ENCODE measurements at places on chromosomes 6 and 20.
A peak's percentile ranks its signal among the peaks of the same experiment; 100 is the strongest.

GRCh38 chr6:37559050-37559449 lies 59.4 kb upstream of the CCDC167 start:
- DNase-seq: no peak

DNA sequence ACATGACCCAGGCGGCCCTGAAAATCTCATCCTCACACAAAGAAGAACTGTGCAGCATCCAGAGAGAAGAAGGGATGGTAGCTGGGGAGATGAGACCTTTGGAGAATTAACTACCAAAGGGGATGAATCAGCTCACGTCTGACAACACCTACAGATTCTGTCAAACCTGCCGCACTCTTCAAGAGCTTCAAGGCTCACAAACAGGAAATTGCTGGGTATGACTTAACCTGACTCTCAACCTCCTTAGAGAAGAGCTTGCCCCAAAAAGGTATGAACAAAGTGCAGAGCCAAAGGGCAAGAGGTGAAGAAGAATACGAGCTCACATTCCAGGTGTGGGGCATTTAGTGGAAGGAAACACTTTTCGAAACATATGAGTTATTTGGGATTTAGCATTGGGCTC lies 139.8 kb downstream of the BACH2 start:
- no peak for DNase-seq

DNA sequence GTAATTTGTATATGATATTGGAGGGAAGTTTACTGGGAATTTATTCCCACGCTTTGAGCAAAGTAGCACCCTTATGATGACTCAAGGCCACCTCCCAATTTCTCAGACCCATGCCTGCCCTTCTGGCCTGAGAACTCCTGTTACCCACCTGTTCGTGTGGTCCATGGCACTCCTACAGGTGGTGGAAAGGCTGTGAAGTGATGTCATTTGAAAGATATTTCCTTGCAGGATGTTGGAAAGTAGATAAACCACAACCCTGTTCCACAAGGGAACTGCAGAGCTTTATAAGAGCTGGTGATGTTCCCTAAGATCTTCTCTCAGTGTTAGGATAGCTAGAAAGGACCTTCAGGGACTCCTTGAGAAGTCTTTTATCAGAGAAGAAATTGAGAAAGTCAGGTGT lies 70.5 kb downstream of the ADGRG6 start:
- no peak for DNase-seq

- DNase-seq: no peak
Observed at GRCh38 chr20:41540459-41540858, 77.7 kb downstream of the CHD6 start.

- DNase-seq: no peak
Observed at GRCh38 chr6:56335726-56336125, 88.3 kb upstream of the COL21A1 start.

- no peak for DNase-seq
Observed at GRCh38 chr6:86192123-86192522, 549.4 kb upstream of the SYNCRIP start.

DNA sequence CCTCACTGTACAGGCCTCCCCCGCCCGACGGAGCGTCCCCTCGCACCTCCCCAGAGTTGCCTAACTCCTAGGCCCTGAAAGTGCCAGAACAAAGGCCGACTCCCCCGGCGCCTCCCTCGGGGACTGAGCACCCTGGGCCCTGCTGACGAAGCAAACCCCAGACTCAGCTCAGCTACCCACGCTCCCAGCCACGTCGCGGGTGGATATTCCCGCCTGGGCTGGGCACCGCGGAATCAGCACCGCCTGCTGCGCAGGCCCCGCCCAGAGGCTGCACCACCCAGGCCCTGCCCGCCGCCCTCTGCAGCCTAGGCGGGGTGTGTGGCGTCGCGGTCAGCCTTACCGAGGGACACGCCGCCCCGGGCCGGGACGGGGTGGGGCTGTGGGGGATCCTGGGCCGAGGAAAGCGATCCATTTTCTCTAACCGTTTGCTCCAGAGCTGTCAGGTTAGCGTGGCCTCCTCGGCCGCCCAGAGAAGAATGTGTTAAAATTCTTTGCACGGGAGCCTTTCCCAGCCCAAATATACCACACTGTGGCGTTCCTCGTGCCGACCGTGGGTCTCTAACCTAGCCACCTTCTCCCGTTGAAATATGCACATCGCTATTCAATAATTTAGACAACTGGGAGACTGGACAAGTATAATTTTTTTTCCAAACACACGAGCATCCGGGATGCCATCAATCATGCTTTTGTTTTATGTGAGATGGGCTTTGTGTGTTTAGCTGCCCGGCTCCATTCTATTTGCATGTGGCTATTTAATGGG lies 31.4 kb downstream of the TFAP2A start:
- DNase-seq: no peak

DNA sequence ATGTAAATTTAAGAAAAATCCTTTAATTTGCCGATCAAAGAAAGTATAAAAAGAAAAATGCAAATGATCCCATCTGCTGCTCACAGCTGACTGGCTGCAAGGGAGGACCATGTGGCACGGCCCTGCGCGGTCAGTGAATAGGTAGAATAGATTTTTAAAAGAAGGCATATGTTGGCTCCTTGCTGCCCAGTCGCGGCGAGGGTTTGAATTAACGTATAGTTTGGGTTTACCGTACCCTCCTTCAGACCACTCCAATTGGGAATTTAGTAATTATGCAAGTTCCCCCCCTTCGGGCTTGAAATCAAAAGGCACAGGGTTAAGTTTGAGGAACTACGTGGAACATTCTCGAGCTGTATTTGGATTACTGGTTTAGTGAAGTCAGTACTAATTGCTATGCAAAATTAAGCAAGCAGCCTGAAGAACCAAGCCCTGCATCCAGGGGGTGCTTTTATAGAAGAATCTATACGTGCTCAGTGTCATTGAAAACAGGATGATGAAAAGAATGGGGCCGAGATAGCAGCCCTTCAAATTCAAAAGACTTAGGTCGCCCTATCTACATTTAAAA lies 1.1 kb upstream of the BEND3 start:
- DNase-seq: peak; percentile 31

DNA sequence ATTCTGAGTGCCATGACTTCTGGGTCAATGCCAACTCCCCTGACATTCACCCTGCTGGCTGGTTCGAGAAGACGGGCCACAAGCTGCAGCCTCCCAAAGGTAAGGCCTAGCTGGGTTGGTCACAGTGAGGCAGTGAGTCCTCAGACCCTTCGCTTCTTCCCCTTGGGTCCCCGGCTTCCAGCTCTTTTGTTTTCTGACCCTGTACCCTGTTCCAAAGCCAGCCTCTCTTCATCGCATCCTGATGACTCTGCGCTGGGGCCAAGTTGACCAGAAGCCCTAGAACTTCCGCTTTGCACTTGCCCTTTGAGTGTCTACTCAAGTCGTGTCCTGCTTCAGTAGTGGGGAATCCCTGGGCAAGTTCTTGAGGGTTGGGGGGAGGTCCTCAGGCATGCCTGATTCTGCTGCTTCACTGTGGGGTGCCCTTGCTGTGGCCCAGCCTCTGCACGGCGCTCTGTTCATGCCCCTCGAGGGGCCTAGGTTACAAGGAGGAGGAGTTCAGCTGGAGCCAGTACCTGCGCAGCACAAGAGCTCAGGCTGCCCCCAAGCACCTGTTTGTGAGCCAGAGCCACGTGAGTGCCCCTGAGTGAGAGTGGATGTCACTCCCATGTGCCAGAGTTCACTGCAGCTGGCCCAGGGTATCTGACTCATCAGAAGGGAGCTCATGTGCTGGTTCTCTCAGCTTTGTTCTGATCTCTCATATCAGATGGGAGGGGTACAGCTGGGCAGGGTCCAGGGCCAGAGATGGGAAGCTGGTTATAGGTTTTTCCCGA lies 23.0 kb downstream of the L3MBTL1 start:
- DNase-seq: no peak

DNA sequence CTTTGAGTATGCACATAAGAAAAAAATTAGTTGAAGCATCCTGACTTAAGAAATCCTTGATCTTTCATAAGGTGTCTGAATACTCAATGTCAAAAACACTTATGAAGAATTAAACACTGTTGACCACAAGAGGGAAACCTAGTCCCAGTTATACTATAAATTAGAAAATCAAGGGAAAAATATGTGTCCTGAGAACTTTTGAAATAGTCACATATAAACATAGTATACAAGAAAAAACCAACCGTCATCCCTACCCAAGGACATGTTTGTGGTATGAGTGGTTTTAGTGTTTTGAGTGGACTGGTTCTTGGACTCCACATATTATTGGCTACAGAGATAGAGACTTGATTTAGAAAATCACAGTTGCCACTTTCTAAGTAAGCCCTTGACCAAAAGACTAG lies 7.6 kb upstream of the HLA-DRA start:
- DNase-seq: no peak

GRCh38 chr20:63544241-63544957 lies 3.1 kb downstream of the SRMS start:
- DNase-seq: no peak

- no peak for DNase-seq
Observed at GRCh38 chr20:33046412-33046811, 7.3 kb upstream of the BPIFB3 start.

DNA sequence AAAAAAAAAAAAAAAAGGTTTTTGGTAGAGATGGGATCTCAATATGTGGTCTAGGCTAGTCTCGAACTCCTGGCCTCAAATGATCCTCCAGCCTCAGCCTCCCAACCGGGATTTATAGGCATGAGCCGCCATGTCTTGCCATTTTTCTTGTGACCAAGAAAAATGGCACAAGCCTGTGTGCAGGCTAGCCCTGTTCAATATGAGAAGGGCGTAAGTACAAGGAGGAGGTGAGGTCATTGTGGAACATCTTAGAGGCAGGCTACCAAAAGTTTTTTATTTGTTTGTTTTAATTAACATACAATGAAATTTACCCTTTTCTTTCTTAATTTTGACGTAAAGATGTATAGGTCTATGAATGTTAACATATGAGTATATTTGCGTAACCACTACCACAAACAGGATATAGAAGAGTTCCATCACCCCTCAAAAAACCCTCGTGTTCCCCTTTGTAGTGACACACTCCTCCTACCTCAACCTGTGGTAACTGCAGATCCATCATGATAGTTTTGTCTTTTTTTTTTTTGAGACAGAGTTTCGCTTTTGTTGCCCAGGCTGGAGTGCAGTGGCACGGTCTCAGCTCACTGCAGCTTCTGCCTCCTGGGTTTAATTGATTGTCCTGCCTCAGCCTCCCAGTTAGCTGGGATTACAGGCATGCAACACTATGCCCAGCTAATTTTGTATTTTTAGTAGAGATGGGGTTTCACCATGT lies 28.3 kb upstream of the KIF3B start:
- DNase-seq: no peak

Data from head of caudate nucleus (tissue), 42 donors.